Fibroblast of lung (primary cell): ENCODE measurements at places on chromosomes 11 and 22. TPM values are rescaled to one million over a fixed set of nuclear protein-coding genes. Genes with fewer than 3 reads are reported as not detected.

- no peak within 1 kb of the TSS for H3K4me3 ChIP-seq
- peaks cover 4% of the 10 kb centered on the region for H3K27me3 ChIP-seq
- no peak within 1 kb of the TSS for H3K27ac ChIP-seq
Observed at GRCh38 chr22:50085211-50085972, at the start of gene MLC1. Gene MLC1, minus strand, starts transcription at chr22:50085426. Its CDS starts 524 bp downstream, at chr22:50084902.

DNA sequence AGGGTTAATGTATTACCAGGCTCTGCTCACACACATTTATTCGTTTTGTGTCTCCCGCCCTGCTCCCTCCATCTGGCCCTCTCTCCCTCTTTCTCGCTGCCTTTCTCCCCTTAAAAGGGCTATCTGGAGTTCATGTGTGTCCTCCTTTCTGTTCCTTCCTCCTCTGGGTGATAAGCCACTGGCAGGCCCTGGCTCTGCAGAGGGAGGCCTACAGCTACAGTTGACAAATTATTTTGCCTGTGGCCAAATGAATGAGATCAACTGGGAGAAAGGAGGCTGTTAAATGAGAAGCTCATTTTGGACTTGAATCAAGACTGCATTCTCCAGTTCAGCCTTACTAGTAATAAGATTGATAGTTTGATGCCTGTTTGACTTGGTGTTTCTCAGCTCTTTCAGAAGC is 17.5 kb upstream of the OPCML start:
- H3K27ac ChIP-seq: no peak overlapping the region
- no peaks in the 10 kb centered on the region for H3K27me3 ChIP-seq
- DNase-seq: no peak
- no peaks in the 10 kb centered on the region for H3K36me3 ChIP-seq

DNA sequence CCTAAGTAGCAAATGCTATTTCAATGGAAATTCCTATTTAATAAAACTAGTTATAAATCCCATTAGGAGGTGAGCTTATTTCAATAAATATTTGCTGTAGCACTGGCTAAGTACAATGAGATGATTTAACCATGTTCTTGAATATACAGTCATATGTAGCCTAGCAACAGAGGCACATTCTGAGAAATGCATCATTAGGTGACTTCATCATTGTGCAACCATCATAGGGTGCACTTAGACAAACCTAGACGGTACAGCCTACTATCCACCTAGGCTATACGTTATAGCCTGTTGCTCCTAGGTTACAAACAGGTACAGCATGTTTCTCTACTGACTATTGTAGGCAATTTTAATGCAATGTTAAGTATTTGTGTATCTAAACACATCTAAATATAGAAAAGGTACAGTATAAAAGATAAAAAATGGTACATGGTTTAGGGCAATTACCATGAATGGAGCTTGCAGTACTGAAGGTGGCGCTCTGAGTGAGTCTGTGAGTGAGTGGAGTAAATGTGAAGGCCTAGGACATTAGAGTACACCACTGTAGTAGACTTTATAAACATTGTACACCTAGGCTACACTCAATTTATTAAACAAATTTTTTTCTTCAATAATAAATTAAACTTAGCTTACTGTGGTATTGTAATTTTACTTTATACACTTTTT is 350.1 kb downstream of the CASP12 start:
- H3K36me3 ChIP-seq: no peaks in the 10 kb centered on the region
- H3K27ac ChIP-seq: no peak overlapping the region

GRCh38 chr11:120792306-120792705 is 231.6 kb upstream of the TBCEL start:
- H3K36me3 ChIP-seq: no peaks in the 10 kb centered on the region
- no peak overlapping the region for H3K4me3 ChIP-seq
- no peaks in the 10 kb centered on the region for H3K4me1 ChIP-seq
- no peaks in the 10 kb centered on the region for H3K27me3 ChIP-seq

GRCh38 chr11:65471447-65471891 is 27.4 kb upstream of the MALAT1 start:
- H3K4me1 ChIP-seq: peaks cover 13% of the 10 kb centered on the region
- peak overlapping the region; percentile 97 for H3K27ac ChIP-seq
- no peaks in the 10 kb centered on the region for H3K27me3 ChIP-seq
- no peaks in the 10 kb centered on the region for H3K36me3 ChIP-seq
- no peak overlapping the region for H3K4me3 ChIP-seq

DNA sequence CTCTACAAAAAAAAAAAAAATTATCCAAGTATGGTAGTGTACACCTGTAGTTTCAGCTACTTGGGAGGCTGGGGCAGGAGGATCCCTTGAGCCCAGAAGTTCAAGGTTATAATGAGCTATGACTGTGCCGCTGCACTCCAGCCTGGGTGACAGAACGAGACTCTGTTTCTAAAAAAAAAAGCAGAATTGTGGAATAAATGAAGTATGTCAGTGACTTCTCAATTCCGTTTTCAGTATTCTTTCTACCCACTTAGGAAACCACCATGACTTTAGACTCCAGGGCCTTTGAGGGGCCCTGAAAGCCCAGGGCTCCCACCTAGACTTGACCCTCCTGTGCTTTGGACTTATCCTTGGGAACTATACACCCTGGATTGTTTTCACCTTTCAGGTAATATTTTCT is 6.5 kb upstream of the NUP160 start:
- no peak overlapping the region for H3K27ac ChIP-seq
- no peaks in the 10 kb centered on the region for H3K36me3 ChIP-seq
- no peak for DNase-seq
- H3K4me3 ChIP-seq: no peak overlapping the region
- H3K27me3 ChIP-seq: no peaks in the 10 kb centered on the region

DNA sequence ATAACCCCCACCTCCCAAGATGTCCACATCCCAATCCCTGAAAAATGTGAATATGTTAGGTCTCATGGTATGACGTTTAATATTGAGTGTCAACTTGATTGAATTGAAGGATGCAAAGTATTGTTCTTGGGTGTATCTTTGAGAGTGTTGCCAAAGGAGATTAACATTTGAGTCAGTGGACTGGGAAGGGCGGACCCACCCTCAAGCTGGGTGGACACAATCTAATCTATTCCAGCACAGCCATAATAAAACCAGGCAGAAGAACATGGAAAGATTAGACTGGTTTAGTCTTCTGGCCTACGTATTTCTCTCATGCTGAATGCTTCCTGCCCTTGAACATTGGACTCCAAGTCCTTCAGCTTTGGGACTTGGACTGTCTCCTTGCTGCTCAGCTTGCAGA is 315.5 kb downstream of the GUCY1A2 start:
- H3K27me3 ChIP-seq: no peaks in the 10 kb centered on the region
- H3K36me3 ChIP-seq: no peaks in the 10 kb centered on the region
- no peak overlapping the region for H3K4me3 ChIP-seq
- DNase-seq: no peak

DNA sequence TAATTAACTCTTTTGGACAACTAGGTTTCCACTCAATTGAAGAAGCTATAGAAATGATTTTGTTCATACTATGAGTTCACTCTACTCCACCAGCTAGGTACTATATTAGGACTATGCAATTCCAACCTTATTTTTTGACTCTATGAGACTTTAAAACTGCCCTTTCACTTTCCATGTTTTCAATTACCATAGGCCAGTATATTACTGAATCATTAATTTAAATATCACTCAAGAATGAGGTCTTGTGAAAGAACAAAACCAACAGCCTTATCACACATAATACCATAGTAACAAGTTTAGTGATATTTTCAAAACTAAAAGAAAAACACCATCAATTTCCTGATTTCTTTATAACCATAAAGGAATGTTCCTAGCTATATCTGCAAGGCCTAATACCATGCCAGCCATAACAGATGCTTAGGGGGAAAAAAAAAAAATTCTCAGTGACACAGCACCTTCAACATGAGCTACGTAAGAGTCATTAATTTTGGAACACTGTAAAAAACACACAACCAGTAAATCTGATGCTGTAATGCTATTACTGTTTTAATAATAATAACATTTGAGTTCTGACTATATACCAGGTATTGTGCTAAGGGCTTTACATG is 6.1 kb downstream of the DCUN1D5 start:
- no peaks in the 10 kb centered on the region for H3K4me1 ChIP-seq
- no peak overlapping the region for H3K27ac ChIP-seq
- no peaks in the 10 kb centered on the region for H3K27me3 ChIP-seq
- no peak overlapping the region for H3K4me3 ChIP-seq

DNA sequence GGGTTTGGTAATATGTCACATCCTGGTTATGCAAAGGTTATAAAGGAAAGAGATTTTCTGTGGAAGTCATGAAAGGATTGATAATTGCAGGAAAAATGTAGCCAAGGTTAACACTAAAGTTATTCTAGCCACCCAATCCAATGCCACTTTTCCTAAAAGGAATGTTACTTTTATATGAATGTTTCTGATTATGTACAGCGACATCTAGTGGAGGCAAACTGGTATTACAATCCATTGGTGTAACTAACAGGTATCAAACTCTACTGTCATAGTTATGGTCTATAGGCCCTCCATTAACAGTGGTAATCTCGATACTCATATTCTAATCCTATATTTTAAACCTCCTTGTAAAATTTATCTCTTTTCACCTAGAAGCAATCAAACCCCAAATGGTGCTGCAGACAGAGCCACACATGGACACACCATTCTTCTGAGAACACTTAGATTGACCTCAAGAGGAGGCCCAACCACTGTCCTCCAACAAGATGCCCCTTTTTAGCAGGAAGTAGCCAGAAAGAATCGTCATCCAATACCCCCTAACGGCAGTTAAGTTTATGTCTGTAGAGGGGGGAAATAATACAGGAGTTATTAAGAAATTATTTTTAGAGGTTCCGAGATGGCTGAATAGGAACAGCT is 74.9 kb upstream of the RAG2 start:
- no peaks in the 10 kb centered on the region for H3K36me3 ChIP-seq
- no peak overlapping the region for H3K27ac ChIP-seq
- no peak overlapping the region for H3K4me3 ChIP-seq
- H3K4me1 ChIP-seq: no peaks in the 10 kb centered on the region
- H3K27me3 ChIP-seq: no peaks in the 10 kb centered on the region

DNA sequence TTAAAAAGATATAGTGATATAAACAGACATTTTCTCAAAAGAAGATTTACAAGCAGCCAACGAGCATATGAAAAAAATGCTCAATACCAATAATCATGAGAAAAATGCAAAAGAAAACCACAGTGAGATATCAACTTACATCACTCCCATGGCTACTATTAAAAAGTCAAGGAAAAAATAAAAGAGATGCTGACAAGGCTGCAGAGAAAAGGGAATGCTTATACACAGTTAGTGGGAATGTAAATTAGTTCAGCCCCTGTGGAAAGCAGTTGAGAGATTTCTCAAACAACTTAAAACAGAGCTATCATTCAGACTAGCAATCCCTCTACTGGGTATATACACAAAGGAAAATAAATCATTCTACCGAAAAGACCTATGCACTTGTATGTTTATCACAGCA is 97.1 kb upstream of the CARD18 start:
- H3K36me3 ChIP-seq: no peaks in the 10 kb centered on the region
- H3K27me3 ChIP-seq: no peaks in the 10 kb centered on the region
- DNase-seq: peak; percentile 90
- no peak overlapping the region for H3K27ac ChIP-seq
- H3K4me3 ChIP-seq: no peak overlapping the region
- H3K4me1 ChIP-seq: no peaks in the 10 kb centered on the region

Gene C11orf87
- not detected in 2 replicates for total RNA-seq

Gene CRACR2B
- 0.66 and 1.0 TPM in 2 replicates for total RNA-seq

DNA sequence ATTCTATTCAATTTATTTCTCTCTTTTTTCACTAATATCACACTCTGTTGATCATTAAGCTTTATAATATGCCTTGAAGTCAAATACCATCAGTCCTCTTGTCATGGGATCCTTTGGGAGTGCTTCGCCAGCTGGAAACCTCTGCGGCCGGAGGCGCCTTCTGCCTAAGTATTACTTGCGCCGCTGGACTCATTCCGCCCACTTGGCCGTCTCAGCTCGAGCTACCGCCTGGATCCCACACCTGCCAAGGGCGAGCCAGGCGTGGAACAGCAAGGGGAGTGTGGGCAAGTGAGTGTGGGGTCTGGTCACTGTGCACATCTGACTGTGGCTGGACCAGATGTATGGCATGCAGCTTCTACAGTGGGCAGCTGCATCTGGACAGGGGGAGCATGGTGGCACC is 9.1 kb upstream of the MAP6 start:
- no peaks in the 10 kb centered on the region for H3K36me3 ChIP-seq
- H3K4me1 ChIP-seq: no peaks in the 10 kb centered on the region
- no peak overlapping the region for H3K4me3 ChIP-seq
- H3K27me3 ChIP-seq: peaks cover 8% of the 10 kb centered on the region
- DNase-seq: no peak

- peak; percentile 82 for DNase-seq
- peaks cover 4% of the 10 kb centered on the region for H3K4me1 ChIP-seq
- H3K27ac ChIP-seq: no peak overlapping the region
- H3K27me3 ChIP-seq: peaks cover 6% of the 10 kb centered on the region
Observed at GRCh38 chr22:35568751-35569739, 28.4 kb downstream of the RASD2 start.

GRCh38 chr22:50153756-50154140 is 16.8 kb upstream of the PANX2 start:
- no peaks in the 10 kb centered on the region for H3K27me3 ChIP-seq
- no peak overlapping the region for H3K4me3 ChIP-seq
- no peaks in the 10 kb centered on the region for H3K36me3 ChIP-seq

DNA sequence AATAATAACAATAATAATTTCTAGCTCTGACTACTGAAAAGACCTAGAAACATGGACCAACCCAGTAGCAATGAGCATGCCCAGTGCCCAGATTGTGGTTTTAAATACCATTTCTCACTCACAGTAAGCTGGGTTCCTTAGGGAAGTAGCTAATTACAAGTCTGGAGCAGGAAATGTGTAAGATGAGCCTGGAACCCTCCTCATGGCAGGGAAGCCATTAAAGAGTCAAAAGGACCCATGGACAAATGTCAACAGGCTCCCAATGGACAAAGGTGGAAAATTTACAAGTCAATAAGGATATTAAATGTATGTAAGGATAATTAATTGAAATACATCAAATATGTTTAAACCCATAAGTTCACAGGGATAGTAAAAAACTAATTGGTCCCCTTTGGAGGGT is 10.6 kb upstream of the CSNK2A3 start:
- no peaks in the 10 kb centered on the region for H3K27me3 ChIP-seq
- H3K36me3 ChIP-seq: no peaks in the 10 kb centered on the region
- H3K27ac ChIP-seq: no peak overlapping the region
- H3K4me3 ChIP-seq: no peak overlapping the region
- DNase-seq: no peak
